Ovary (tissue), 10 donors: ENCODE measurements at places on chromosomes 7 and 10. TPM values are rescaled to one million over a fixed set of nuclear protein-coding genes. Genes with fewer than 3 reads are reported as not detected.

The APBB1IP gene
- 2.0 TPM for total RNA-seq

- no peaks in the 10 kb centered on the region for H3K36me3 ChIP-seq
- DNase-seq, result no peak
- no peak overlapping the region for H3K27ac ChIP-seq
These were observed 166.9 kb downstream of the SNX10 start for GRCh38 chr7:26458466-26459145.

The MRPL32 gene
- total RNA-seq, result 43.9 TPM

- H3K27ac ChIP-seq, result no peak overlapping the region
- H3K36me3 ChIP-seq, result no peaks in the 10 kb centered on the region
- H3K4me1 ChIP-seq, result no peaks in the 10 kb centered on the region
- DNase-seq, result no peak
- no peak overlapping the region for H3K4me3 ChIP-seq
These were observed 315.5 kb downstream of the PTPRN2 start for GRCh38 chr7:158272091-158272490.

DNA sequence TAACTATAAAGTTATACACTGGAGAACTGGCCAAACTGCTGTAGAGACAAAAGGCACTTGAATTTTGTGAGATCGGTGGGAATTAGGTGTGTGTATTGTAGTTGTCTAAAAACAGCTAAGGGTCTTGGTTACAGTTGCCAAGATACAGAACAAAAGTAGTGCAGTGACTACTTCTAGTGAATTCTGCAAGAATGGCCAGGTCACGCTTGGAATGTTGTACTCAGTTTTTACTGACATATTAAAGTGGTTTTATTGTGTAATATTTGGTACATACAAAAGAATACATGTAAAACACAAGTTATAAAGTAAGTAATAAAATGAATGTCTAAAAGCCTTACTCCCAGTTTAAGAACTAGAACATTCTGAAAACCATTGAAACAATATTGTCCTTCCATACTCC is 42.4 kb downstream of the PRPF18 start:
- H3K36me3 ChIP-seq, result no peaks in the 10 kb centered on the region
- no peak for DNase-seq
- peaks cover 1% of the 10 kb centered on the region for H3K4me1 ChIP-seq
- H3K4me3 ChIP-seq, result no peak overlapping the region
- H3K27ac ChIP-seq, result no peak overlapping the region
- H3K27me3 ChIP-seq, result no peaks in the 10 kb centered on the region

The ADAM22 gene
- total RNA-seq, result 18.0 TPM

DNA sequence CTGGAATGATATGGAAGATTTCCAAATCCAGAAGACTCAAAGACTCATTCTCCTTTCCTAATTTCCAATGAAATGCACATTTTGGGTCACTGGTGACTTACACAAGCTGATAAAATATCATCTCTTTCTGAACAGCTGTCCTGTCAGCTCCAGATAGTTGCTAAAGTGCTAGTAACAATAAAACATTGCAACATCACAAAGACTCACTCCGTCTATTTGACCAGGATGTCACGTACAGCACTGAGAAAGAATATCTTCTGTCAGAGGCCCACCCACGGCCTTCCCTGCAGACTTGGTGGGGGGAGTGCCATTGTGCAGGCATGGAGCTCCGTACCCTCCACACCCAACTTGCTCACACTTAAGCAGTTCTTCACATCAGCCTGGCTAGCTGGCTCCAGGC is 78.9 kb upstream of the EGR2 start:
- H3K27me3 ChIP-seq, result no peaks in the 10 kb centered on the region
- no peak overlapping the region for H3K27ac ChIP-seq
- no peaks in the 10 kb centered on the region for H3K36me3 ChIP-seq
- no peak overlapping the region for H3K4me3 ChIP-seq
- H3K4me1 ChIP-seq, result no peaks in the 10 kb centered on the region
- no peak for DNase-seq

The LYZL1 gene
- not detected for total RNA-seq

- H3K4me1 ChIP-seq, result no peaks in the 10 kb centered on the region
- no peak for DNase-seq
- no peak overlapping the region for H3K4me3 ChIP-seq
- no peaks in the 10 kb centered on the region for H3K36me3 ChIP-seq
- H3K27ac ChIP-seq, result no peak overlapping the region
- no peaks in the 10 kb centered on the region for H3K27me3 ChIP-seq
These were observed 75.7 kb upstream of the PDE1C start for GRCh38 chr7:32145911-32146310.

GRCh38 chr7:36278620-36279172 is 111.0 kb upstream of the ANLN start:
- peaks cover 31% of the 10 kb centered on the region for H3K4me1 ChIP-seq
- no peak for DNase-seq
- H3K27ac ChIP-seq, result no peak overlapping the region
- H3K36me3 ChIP-seq, result no peaks in the 10 kb centered on the region
- no peaks in the 10 kb centered on the region for H3K27me3 ChIP-seq

GRCh38 chr7:141042222-141043193 is 27.8 kb upstream of the MRPS33 start:
- H3K4me1 ChIP-seq, result no peaks in the 10 kb centered on the region
- no peaks in the 10 kb centered on the region for H3K36me3 ChIP-seq
- DNase-seq, result no peak
- H3K4me3 ChIP-seq, result no peak overlapping the region

- no peak for DNase-seq
- no peak overlapping the region for H3K27ac ChIP-seq
- no peaks in the 10 kb centered on the region for H3K27me3 ChIP-seq
- no peaks in the 10 kb centered on the region for H3K36me3 ChIP-seq
These were observed 14.8 kb upstream of the WAPL start for GRCh38 chr10:86536294-86536861.

The COL13A1 gene
- total RNA-seq, result 0.87 TPM

DNA sequence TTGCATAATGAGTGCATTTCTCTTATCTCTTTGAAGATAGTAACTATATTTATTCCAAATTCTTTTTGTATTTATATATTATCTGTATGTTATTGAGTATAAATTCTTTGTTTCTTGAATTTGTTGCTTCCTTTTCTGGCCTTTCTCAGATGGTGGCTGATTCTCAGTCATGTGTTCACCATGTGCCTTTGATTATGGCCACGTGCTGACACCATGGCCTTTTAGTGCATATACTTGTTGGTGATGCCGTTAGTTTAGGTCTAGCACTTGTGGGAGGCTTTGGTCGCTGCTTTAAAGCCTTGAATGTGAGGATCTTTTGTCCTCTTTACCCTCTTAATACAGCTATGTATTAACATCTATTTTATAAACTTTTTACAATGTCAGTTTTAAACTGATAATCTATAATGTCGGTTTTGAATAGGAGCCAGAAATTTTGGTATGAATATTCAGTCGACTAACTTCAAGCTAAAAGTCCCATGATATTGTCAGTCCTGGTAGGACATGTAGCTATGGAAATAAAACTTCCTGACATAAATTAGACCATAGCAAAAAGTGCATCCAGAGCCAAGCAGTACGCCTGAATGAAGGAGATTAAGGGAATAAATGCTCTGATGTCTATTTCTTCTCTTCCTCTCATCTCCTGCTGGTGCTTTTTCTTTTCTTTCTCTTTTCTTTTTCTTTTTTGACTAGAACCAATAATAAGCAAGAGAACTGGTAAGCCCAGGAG is 130.3 kb downstream of the GNAI1 start:
- H3K4me1 ChIP-seq, result no peaks in the 10 kb centered on the region
- H3K36me3 ChIP-seq, result no peaks in the 10 kb centered on the region
- no peak overlapping the region for H3K4me3 ChIP-seq
- H3K27ac ChIP-seq, result no peak overlapping the region
- H3K27me3 ChIP-seq, result no peaks in the 10 kb centered on the region

DNA sequence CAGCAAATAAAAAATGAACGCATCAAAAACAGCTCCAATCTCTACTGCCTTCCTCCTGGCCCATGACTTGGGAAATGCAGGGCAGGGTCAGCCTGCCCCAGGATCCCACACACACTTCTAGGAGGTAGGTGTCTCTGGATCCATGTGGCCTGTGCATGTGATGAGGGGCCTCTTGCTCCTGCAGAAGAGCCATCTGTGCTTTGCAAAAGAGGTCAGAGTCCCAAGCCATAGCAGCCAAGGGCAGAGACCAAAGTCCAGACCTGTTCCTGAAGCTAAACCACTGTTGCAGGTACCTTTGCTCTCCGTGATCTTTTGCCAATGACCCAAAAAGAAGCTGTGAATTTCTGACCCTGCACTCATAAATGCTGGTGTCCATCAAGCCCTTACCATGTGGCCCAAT is 57.1 kb downstream of the KCNMA1 start:
- no peaks in the 10 kb centered on the region for H3K4me1 ChIP-seq
- no peaks in the 10 kb centered on the region for H3K36me3 ChIP-seq
- H3K27ac ChIP-seq, result no peak overlapping the region
- H3K4me3 ChIP-seq, result no peak overlapping the region

The PRSS58 gene
- not detected for total RNA-seq

The SPDYE2B gene
- total RNA-seq, result not detected

- no peaks in the 10 kb centered on the region for H3K27me3 ChIP-seq
- H3K36me3 ChIP-seq, result no peaks in the 10 kb centered on the region
- H3K27ac ChIP-seq, result no peak overlapping the region
- no peak overlapping the region for H3K4me3 ChIP-seq
- no peaks in the 10 kb centered on the region for H3K4me1 ChIP-seq
- no peak for DNase-seq
These were observed 94.5 kb downstream of the MAD1L1 start for GRCh38 chr7:2138146-2138765.

GRCh38 chr7:66769833-66770512 is 29.4 kb downstream of the RABGEF1 start:
- no peak for DNase-seq
- no peaks in the 10 kb centered on the region for H3K27me3 ChIP-seq
- no peaks in the 10 kb centered on the region for H3K36me3 ChIP-seq

GRCh38 chr7:132049462-132050304 is 493.3 kb upstream of the PODXL start:
- no peaks in the 10 kb centered on the region for H3K36me3 ChIP-seq
- H3K4me3 ChIP-seq, result no peak overlapping the region
- no peak for DNase-seq
